Fibroblast of the aortic adventitia (primary cell): ENCODE measurements at places on chromosomes 5 and 9.
A peak's percentile ranks its signal among the peaks of the same experiment; 100 is the strongest.

DNA sequence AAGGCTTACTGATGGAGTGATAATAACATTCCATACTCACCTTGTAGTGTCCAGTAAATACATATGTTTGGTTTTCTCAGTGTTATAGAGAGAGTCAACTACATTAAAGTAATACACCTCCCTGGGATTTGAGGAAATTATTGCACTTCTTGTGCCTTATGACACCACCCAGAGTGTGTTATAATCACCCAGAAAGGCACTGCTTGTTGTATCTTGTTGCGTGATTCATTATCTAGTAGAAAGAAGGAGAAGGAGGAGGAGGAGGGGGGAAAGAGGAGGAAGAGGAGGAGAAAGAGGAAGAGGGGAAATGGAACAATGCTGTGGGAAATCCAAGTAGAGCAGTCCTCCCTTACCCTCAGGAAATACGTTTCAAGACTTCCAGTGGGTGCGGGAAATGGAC is 661.8 kb upstream of the WWC1 start:
- DNase-seq = no peak

DNA sequence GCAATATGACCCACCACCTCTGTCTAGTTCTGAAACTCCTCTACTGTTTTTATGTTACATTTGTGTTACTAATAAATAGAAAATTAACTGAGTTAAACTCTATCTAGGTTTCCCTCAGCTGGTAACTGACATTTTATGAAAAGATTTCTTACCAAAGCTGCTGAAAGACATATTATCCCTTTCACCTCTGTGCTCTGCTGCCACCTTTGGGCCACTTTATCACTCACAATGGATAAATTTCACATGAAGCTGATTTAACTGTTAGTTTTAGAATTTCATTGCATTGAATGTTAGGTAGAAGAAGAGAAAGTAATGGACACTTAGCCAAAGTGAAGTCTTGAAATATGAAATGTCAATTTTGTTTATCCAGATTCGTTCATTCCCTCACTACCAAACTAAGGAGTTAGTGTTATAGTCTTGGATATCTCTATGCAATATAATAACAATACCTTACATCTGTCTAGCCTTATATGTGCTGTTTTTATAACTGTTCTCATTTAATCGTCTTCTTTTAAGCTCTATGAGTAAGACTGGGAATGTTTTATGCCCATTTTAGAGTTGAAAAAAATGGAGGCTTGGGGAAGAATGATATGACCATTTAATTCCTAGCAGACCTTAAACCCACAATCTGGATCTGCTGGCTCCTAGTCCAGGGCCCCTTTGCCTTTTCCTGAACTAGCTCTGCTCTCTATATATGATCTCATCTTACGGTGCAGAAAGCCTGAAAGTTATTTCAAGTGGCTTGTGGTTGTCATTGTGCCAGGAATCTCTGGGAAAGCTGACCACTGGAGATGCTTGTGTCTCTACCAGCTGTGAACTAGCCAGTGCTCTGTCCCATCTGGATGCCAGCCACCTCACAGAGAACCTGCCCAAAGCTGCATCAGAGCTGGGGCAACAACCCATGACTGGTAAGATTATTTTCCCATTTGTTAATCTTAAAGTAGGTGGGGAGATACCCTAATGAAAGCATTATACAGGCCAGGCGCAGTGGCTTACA is 97.1 kb downstream of the GOLPH3 start:
- DNase-seq = peak; percentile 72

DNA sequence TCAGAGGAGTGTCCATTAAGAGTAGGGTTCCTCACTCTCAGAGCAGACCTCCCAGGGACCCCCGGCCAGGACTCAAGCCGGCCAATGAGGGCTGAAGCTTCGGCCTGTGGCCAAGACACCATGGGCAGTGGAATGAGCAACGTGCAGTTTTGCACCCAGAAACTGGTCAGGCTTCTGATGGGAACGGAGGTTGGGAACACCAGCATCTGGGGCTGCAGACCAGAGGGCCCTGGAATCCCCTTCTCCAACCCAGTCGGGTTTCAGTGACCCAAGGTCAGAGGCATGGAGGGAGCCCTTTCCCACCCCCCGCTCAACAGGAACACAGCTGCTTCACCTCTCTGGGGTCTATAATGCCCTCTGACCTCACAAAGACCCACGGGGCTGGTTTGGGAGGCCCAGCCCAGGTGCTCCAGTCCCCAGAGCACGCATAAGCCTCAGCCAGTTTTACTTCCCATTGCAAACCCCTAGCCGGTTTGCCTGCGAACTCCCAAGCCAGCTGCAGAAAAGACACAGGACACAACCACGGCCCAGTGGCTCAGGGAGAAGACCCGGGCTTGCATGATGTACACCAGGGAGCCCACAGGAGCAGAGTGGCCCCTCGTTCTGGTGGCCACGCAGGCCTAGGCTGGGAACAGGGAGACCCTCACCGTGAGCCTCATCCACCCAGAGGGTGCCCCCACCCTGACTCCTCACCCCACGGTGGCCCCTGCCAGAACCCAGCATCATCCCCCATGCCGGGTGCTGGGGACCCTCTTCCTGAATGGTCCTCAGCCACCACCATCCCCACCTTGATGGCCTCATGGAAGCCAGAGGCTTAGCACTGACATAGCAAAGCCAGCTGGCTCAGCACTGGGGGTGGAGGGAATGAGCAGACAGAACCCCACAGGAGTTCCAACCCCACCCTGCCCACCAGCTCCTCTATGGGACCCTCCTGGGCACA is 30.6 kb downstream of the VAV2 start:
- no peak for DNase-seq

- peak; percentile 69 for DNase-seq
Observed at GRCh38 chr9:115941561-115942315, 211.9 kb upstream of the PAPPA start.

GRCh38 chr9:137492464-137493363 is 33.6 kb upstream of the NSMF start:
- DNase-seq = no peak

DNA sequence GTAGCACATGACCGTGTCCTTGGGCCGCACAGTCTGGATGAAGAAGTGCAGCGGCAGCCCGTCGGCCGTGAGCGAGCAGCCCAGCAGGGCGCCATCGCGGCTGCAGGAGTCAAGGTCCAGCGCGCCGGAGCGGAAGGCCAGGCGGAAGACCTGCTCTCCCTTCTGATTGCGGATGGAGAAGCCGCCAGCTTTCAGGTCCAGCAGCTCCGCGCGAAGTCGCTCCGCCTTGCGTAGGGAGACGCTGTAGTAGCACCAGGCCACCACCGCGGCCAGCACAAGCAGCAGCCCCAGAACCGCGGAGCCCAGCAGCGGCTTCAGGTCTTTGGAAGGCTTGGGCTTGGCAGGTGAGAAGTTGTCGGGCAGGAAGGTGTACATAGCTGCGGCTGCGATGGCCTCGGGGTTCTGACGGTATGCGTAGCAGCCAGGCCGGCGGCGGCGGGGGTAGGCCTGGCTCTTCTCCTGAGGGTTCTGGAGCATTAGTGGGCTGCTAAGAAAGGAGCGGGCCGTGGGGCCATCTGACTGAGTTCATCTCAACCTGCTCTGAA is 4.2 kb downstream of the MYORG start:
- no peak for DNase-seq
